IPS DF 19.7 (cell line): ENCODE measurements at places on chromosomes 2 and 18.

DNA sequence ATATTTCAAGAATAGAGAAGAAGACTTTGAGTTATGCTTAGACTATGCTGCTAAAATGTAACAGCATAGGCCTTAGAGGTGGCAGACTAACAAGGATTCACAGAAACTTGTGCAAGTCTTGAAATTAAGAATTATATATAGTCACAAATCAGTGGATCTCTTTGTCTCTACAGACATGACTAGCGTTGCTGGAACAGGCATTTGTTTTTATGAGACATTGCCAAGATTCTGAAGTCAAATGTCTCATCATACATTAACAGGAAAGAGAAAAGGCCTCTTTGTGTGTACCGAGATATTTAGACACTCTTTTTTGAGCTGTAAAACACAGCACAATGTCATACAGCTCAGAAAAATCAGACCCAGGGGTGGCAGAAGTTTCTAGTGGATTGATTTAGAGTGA is 207.1 kb downstream of the TMX3 start:
- DNase-seq: no peak

DNA sequence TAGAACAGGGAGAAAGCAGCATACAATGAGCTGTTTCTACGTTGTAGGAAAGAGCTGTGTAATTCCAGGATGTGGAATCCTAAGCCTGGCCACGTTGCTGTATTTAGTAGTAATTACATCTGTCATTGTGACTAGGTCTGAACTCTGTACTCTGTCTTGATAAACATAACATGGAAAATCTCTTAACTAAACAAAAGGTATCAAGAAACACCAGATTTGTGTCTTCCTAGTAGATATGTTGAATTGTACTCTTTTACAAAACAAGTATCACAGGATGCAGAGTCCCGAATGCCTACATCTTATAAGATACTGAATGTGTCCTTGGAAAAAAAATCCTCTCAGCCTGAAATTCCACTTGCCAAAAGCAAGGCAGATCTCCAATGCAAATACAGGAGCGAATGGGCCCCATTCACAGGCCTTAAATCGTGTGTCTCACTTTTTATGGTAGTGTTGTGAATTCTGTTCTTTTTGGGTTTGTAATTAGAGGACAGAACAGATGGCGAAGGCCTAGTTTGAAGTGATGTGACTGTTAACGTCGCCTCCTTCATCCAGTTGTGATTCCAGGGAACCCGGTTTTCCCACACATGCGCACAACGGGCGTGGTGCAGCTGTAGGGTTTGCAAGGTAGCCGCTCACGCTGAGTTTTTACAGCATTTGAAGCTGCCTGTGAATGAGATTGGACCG is 246.5 kb downstream of the GBX2 start:
- no peak for DNase-seq

- DNase-seq: no peak
Observed at GRCh38 chr2:191728750-191729624, 51.1 kb downstream of the NABP1 start.

- no peak for DNase-seq
Observed at GRCh38 chr2:204039298-204039838, 102.8 kb downstream of the ICOS start.

GRCh38 chr2:206241736-206242135 is 32.7 kb upstream of the ZDBF2 start:
- DNase-seq: no peak

DNA sequence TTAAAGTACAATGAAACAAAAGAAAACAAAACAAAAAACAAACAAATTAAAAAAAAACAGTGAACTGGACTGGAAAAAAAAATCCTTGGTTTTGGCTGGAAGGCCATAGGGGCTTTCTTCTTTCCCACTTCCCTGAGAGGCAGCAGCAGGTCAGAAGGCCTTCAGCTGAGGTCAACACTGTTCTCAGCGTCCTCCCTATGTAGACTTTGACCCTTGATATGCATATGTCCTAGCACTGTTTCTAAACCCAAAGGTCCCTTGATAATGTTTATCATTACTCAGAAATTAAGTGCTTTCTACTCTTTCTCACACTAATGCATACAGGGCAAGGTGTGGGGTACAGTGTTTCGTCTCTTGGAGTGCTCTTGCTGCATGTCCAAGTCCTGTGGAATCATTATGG is 75.6 kb upstream of the WDSUB1 start:
- no peak for DNase-seq
